ENCODE measurements at places on chromosomes 2 and 18.

GRCh38 chr2:108271691-108272253, 16.9 kb upstream of the SULT1C2 start:
- no peak for DNase-seq

DNA sequence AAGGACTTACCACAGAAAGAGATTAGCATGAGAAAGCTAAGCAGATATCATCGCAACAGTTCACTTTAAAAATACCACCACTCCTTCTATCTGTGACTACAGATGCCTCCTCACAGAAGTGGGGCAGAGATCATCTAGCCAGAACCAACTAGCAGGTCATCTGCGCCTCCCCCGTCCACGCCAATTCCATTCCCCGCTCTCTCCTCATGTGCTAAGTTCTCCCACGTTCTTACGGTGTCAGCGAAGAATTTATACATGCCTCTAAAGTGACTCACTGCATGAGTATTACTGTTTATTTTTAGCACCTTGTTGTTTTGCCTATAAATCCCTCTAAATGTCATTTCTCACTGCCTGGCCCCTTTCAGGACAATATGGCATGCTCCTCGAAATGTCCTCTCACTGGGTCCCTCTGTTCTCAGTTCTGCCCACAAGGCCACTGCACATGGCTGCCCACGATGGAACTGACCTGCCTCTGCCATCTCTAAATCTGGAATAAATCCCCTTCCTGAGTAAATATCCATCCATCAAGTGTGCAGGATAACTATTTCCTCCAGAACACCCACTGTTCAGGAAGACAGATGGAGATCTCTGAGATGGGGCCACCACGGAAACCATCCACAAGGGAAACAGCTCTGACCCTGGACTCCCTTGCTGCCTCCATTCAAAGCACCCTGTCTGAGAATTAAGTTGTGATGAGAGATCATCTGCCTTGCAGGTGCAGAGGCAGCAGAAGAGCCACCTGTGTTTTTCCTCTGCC, 137.7 kb downstream of the IRS1 start:
- DNase-seq: no peak

DNA sequence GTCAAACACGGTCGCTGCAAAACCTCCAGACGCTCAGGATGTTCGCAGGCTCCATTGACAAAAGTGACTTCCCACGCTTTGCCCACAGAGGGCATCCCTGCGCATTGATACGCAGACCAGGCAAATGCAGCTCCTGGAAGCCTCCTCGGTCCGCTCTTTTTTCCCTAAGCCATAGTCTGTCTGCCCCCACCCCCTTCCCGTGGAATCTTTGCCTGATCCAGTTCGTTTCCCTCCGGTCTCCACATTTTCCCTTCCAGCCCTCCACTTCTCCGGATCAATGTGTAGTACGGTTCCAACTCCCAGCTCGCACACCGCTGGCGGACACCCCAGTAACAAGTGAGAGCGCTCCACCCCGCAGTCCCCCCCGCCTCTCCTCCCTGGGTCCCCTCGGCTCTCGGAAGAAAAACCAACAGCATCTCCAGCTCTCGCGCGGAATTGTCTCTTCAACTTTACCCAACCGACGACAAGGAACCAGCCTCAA, at the start of gene DCC:
Gene DCC (plus strand): TSS at position 307 of the 481 bp plus-strand sequence. CDS start 591 bp downstream, outside the sequence.
- DNase-seq: peak; percentile 9

- DNase-seq: no peak
Observed at GRCh38 chr2:104654811-104655210, 199.1 kb upstream of the POU3F3 start.

DNA sequence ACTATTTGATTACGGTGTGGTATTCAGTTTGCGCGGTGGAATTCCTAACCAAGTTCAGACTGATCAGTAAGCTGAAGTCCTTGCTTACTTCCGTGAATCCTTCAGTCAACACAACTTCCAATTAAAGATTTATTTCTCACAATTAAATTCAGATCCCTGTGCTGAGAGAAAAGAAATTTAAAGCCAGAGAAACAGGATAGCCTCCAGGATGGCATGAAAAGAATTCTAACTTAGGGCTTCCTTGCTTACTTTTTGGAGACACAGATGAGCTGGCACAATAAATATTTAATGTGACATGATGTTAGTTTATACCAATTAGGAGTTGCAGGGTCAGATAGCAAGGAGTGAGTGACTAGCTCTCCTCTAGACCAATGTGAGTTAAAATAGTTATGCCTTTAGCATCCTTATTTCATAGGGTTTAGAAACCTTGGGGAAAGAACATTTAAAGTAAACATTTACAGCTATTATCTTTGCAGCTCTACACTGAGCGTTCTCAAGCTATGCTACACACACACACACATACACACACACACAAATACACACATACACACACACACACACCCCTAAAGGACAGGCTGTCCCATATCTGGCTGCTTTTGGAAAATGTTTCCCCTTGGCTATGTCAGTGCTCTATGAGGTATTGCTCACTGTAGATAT, 151.0 kb downstream of the TRIB2 start:
- DNase-seq: no peak

DNA sequence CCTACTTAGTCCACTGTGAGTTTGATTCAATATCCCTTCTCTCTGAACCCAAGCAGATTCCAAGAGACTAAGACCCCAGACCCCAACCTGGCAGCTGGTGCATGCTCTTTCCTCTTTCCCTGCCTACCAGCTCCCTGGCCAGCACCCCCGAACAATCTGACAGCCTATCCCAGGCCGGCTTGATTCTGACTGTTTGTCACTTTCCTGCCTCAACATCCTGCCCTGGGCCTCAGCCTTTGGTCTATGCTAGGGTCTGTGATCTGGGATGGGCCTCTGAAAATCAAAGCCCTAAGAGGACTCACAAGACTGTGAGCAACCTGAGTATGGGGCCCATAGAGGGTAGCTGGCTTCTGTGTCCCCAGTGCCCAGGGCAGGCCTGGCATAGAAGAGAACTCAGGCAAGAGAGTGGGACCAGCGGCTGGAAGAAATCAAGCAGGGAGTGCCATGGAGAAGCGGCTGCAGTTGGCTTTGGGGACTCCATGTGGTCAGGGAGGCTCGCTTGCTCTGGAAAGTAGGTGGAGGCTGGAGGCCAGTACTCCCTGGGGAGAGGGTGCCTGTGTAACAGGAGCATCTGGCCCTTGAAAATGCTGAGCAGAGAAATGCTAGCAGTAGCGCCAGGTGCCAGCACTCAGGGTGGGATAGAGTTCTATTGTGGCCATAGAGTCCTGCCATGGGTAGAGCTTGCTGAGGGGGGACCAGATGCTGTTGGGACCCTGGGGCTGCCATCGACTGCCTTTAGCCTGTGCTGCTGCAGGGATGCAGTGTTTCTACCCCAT, 343.9 kb downstream of the DYSF start:
- no peak for DNase-seq

GRCh38 chr2:67729474-67729873, 332.3 kb downstream of the ETAA1 start:
- no peak for DNase-seq

DNA sequence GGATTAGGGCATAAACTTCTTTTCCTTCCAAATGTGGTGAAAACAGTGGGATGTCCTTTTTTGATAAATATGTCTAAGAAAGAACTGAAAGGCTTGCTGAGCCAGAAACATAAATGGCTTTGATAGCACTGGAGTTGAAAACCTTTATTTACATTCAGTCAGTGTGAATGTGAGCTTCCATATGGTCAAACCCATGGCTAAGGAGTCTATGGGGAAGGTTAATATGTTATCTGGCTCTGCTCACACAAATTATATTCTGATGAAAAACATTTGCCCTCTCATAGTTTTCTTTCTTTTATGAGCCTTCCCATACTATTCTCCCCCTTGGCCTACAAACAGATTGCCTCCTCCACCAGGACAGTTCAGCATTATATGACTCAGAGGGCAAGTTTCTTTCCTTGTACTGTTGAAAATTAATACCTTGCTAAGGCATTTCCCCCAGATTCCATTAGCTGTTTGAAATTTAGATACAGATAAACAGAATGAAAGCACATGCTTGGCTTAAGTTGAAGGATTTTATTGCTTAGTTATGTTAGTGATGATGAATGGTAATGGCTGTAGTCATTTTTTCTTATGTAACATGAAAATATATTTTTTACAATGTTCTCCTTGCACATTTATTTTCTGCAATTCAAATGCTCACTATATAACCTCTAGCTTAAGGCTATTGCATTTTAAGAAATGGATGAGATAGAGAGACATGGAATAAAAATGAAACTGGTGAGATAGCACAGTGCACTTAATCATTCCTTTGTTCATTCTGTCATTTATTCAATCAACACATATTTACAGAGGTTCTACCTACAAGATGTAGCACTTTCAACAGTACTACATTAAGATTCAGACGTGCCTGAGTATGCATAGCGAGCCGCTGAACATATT, 544.1 kb downstream of the LRRTM4 start:
- no peak for DNase-seq

GRCh38 chr2:42486145-42486906, 7.5 kb downstream of the KCNG3 start:
- no peak for DNase-seq

GRCh38 chr2:169509298-169509885, at the start of gene KLHL41:
TSS of gene KLHL41 (plus strand) at chr2:169509702. CDS start at chr2:169509779, 77 bp downstream.
- no peak for DNase-seq

DNA sequence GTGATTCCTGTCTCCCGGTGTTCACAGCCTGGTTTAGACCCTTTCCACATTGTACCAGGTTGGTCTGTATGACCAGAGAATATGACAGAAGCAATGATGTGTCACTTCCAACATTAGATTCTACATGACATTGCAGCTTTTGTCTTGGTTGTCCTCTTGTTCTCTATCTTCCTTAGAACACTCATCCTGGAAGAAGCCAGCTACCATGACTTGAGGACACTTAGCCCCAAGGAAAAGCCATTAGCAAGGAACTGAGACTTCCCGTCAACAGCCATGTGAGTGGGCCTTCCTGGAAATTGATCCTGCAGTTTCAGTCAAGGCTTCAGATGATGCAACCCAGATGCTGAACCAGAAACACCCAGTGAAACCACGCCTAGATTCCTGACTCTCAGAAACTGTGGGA, 143.3 kb downstream of the MREG start:
- no peak for DNase-seq

GRCh38 chr2:194867328-194867727, 789.7 kb upstream of the SLC39A10 start:
- DNase-seq: no peak

GRCh38 chr2:60499651-60500265, 53.7 kb downstream of the BCL11A start:
- DNase-seq: peak; percentile 40

GRCh38 chr2:230987137-230988020, 8.5 kb upstream of the SPATA3 start:
- DNase-seq: peak; percentile 67

DNA sequence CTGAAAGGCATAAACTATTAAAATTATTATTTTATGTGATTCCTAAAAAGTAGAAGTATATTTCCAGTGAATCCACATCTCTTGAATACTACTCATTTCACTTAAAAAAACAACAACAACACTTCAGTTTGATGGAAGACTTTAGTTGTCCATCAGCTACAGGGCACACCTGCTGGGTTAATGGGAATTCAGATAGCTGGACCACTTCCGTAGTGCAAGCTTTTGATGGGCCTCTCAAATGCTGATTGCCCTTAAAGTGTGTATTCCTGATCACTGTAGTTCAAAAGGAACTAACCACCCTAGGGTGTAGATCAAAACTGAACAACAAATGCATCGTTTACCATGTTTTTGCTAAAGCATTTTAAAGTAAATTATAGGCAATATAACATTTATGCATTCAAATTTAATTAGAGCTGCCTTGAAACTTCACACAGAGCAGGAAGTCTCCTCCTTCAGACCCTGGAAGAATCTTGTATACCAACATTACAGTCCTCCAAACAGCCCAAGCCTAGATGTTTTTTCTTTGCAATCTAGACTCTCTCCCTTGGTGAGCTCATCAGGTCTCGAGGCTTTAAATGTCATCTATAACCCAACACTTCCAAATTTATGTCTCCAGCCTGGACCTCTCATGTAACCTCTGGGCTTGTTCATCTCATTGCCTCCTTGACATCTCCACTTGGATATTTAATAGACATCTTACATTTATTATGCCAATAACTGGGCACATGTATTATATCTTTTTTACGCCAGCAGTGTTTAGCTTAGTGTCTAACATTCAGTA, 510.1 kb upstream of the SLC39A10 start:
- DNase-seq: no peak

DNA sequence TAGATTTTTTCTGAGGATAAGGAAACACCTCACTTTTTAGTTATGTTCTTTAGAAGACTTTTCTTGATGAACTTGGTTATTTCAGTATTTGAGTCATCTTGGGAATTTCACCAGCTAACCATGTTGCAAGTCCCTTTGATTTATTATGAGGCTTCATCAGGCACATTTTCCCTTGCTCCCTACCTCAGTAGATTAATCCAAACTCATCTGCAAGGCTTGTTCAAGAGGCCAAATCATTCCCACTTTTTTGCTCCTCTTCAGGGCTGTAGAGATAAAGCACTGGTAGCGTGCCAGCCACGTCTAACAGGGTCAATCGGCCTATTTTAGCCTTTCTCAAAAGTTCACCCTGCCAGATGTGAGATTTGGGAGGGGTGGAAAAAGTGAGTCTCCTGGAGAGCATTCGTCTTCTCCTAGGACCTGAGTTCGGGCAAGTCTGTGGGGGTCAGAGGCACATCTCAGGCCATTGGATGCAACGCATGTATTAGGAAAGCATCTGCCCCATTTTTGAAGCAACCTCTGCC, 120.3 kb downstream of the RDH14 start:
- no peak for DNase-seq

- no peak for DNase-seq
Observed at GRCh38 chr2:60976256-60976850, 41.2 kb upstream of the PEX13 start.

DNA sequence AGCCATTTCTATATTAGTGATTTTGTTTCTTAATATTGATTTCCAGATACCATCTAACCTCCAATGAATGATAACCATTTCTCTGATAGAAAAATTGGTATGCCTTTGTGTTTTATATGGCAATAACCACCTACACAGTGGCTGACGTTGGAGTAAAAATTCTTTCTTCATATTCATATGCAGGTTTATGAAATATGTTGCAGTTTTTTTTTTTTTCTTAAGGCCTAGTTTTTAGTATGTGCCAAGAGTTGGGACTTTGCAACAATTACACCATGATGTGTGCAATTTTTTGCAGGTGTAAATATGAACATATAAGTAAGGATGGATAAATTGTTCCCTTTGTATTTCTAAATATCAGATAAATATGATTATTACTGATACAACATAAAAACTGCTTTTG, 163.2 kb upstream of the MYO3B start:
- DNase-seq: no peak

DNA sequence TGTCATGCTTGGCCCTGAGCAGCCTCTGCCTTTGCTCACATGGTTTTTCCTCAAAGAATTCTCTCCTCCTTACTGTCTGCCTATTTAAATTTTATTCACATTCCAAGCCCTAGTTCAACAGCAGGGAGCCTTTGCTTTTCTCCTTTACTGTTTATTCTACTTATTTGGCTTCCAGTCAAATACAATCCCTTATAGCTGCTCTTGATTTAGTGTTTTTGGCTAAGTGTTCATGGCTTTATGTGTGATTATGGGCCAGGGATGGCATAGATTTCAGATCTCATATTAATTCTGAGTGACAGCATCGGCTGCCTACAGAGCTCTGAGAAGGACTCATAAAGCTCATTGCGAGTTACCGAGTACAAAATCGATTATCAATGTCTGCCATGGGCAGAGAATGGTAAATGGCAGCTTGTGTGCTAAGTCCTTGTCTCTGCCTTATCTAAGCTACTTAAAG, 106.7 kb downstream of the METTL8 start:
- DNase-seq: no peak

Data from DMS79 treated with DMSO at 0.1 percent for 48 hours (cell line).